ENCODE measurements at places on chromosomes 11 and 22.

- DNase-seq: no peak
Measured at GRCh38 chr11:15967166-15967565, 389.2 kb downstream of the SOX6 start.

DNA sequence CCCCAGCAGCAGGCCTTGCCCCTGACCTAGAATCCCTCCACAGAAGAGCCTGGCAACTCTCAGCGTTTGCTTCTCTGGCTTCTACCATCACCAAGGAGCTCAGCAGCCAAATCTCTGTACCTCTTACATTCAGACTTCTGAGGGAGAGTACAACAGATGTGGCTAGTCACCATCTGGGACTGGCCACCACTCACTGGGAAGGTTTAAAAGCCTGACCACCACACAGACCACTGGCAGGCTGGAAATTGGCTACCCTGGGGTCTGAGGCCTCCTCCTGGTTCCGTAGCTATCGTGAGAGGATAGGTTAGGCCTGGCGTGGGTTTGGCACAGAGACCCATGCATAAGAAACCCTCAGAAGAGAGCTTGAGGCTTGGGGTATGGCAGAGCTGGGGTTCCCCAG lies 478.5 kb upstream of the CADM1 start:
- no peak for DNase-seq

- DNase-seq: no peak
Measured at GRCh38 chr22:41193829-41194228, 11.3 kb upstream of the L3MBTL2 start.

DNA sequence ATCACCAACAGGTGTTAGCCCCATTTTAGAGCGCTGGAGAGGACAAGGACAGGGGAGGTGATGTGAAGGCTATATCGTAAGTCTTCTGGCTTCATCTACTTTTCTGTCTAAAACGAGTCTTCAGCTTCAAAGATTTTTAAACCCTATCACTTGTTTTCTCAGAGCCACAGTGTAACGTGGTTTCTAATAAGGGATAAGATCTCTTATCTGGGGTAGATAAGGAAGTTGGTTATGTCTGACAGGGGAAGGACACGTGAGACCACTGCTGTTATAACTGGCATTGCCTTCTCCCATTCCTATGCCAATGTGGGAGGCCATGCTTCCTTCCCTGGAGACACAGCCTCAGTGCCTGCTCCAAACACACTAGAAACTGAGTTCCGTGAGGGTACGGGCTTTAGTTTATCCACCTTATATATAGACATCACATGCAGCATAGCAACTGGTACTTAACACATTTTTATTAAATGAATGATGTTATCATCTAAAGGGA lies 39.3 kb downstream of the LARGE2 start:
- DNase-seq: no peak

GRCh38 chr11:68966894-68967780 lies 13.6 kb downstream of the MRGPRD start:
- no peak for DNase-seq

GRCh38 chr11:110093407-110094297 lies 460 bp downstream of the ZC3H12C start:
- DNase-seq: no peak

- DNase-seq: no peak
Measured at GRCh38 chr11:127080735-127081134, 80.2 kb upstream of the KIRREL3 start.

DNA sequence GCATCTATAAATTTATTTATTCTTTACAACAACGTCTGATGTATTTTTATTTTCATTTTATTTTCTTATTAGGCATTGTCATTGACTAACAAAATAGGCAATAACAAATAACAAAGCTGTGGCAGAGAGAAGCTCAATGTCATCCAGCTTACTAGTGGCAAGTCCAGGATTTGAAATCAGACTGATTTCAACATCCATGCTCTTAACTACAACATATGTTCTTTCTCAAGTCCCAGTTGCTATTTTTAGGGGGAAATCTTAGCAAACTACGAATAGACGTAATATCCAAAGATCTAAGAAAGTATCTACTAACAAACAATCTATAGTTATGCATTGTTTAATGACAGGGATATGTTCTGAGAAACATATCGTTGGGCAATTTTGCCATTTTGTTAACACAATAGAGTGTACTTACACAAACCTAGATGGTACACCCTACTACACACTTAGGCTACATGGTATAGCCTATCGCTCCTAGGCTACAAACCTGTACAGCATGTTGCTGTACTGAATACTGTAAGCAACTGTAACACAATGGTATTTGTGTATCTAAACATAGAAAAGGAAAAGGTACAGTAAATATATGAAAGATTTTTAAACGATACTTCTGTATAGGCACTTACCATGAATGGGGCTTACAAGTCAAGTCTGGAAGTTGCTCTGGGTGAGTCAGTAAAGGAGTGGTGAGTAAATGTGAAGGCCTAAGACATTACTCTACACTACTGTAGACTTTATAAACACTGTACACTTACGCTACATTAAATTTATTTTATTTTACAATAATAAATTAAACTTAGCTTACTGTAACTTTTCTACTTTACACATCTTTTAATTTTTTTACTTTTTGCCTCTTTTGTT lies 151.3 kb downstream of the DLG2 start:
- no peak for DNase-seq

DNA sequence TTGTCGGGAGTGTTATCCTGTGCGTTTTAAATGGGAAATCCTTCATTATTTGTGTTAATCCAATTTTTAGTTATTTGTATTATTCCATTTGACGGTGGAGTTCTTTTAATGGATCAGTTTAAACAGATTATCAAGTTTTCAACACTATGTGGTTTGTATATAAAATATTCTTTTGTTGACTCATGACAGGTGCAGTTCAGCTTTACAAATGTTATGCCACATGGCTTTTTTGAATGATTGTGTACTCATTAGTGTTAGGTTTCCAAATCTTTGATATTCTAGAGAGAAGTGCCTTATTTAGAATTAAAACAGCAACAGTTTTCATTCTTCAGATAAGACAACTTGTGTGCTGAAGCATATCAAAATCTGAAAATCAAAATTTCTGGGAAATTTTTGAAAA lies 2.4 kb downstream of the JAM3 start:
- DNase-seq: no peak

- DNase-seq: no peak
Measured at GRCh38 chr11:12543596-12544415, 130.4 kb upstream of the TEAD1 start.

DNA sequence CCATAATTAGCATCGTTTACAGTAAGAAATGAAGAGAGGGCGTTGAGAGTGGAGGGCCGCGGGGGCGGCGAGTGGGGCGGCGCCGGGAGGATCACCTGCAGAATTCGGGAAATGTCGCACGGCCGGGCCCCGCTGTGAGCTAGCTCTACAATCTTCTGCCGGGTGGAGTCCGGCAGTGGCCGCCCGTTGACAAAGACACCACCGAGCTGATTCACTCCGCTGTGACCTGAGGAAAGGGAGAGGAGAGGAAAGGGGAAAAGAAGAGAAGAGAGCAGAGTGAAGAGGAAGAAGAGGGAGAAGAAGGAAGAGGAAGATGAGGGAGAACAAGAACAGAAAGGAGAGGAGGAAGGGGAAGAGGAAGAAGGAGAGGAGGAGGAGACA lies 8.5 kb downstream of the PAX6 start:
- no peak for DNase-seq

DNA sequence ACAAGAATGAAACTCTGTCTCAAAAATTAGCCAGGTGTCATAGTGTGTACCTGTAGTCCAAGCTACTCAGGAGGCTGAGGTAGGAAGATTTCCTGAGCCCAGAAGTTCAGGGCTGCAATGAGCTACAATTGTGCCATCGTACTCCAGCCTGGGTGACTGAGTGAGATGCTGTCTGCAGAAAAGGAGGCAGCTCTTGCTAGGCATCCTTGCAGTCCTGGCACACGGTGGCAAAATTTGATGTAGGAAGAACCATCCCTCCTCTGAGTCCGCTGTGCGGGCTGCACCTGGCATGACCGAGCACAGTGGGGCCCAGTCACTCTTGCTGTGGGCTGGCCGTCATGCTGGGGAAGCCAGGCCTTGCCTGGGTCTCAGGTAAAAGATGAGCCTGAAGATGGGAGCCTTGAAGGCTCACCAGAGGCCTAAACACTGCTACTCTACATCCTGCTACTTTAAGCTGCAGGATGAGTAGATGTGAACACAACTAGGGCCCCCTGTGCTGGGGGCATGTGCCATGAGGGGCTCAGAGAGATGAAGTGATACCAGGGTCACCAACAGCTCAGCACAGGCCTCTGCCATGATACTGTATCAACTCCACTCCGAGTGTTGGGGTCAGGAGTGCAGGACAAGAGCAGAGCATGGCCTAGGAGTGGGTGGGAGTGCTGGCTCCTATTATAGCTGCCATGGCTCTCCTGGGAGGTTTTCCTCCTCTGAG lies 18.6 kb downstream of the CDC45 start:
- no peak for DNase-seq

DNA sequence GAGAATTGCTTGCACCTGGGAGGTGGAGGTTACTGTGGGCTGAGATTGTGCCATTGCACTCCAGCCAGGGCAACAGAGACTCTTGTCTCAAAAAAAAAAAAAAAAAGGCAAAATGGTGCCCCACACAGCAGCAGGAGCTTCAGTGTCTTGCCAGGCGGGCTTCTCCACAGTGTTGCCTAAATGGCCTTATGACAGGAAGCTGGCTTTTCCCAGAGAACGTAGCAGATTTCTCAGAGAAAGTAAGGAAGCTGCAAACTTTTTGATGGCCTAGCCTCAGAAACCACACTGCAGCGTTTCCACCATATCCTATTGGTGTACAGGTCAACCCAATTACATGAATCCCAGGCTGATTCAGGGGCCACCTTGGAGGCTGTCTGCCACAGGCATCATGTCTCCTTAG lies 12.7 kb upstream of the SPDYC start:
- no peak for DNase-seq

GRCh38 chr22:30314915-30315314 lies 11.8 kb downstream of the TBC1D10A start:
- DNase-seq: no peak
